Mesenchymal stem cell (in vitro differentiated cells and primary cell): ENCODE measurements at places on chromosomes 4 and X.

GRCh38 chr4:42767669-42768068 lies 110.8 kb upstream of the ATP8A1 start:
- H3K36me3 ChIP-seq, result no peaks in the 10 kb centered on the region
- DNase-seq, result no peak
- no peaks in the 10 kb centered on the region for H3K4me1 ChIP-seq
- no peak overlapping the region for H3K27ac ChIP-seq

- no peaks in the 10 kb centered on the region for H3K36me3 ChIP-seq
- H3K4me3 ChIP-seq, result no peak overlapping the region
- no peak for DNase-seq
- H3K27ac ChIP-seq, result peak overlapping the region; percentile 80
- H3K27me3 ChIP-seq, result no peaks in the 10 kb centered on the region
- H3K4me1 ChIP-seq, result peaks cover 4% of the 10 kb centered on the region
These were observed 172.8 kb upstream of the FRMPD4 start for GRCh38 chrX:11965436-11965835.

GRCh38 chrX:120768681-120769080 lies 107.0 kb downstream of the CT47B1 start:
- no peak overlapping the region for H3K27ac ChIP-seq
- H3K36me3 ChIP-seq, result no peaks in the 10 kb centered on the region
- no peak for DNase-seq
- no peaks in the 10 kb centered on the region for H3K27me3 ChIP-seq
- H3K4me1 ChIP-seq, result peaks cover 2% of the 10 kb centered on the region
- H3K4me3 ChIP-seq, result no peak overlapping the region

- H3K4me3 ChIP-seq, result no peak overlapping the region
- H3K4me1 ChIP-seq, result peaks cover 9% of the 10 kb centered on the region
- H3K27ac ChIP-seq, result no peak overlapping the region
- no peak for DNase-seq
- no peaks in the 10 kb centered on the region for H3K27me3 ChIP-seq
These were observed 5.8 kb upstream of the CDK16 start for GRCh38 chrX:47212381-47213293.

GRCh38 chr4:126023896-126024295 lies 709.1 kb downstream of the FAT4 start:
- H3K27me3 ChIP-seq, result no peaks in the 10 kb centered on the region
- no peaks in the 10 kb centered on the region for H3K36me3 ChIP-seq
- H3K4me1 ChIP-seq, result no peaks in the 10 kb centered on the region
- DNase-seq, result no peak

DNA sequence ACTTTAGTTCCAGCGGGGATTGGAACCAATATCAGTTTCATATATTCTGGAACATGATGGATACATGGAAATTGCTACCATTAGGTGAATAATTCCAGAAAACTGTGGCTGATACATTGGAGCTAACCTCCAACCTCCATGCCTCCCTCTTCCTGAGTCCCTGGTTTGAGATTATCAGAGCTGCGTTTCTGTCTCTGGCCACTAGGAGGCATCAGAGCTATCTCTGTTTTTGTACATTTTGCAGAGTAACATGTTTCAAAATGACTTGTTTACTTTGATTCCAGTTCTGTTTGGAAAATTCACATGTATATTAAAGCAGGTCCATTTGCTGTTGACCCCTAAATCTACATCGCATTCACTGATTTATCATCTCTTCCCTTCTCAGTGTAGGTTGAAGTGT lies 2.4 kb upstream of the RAB40AL start:
- no peak overlapping the region for H3K27ac ChIP-seq
- H3K4me3 ChIP-seq, result no peak overlapping the region

DNA sequence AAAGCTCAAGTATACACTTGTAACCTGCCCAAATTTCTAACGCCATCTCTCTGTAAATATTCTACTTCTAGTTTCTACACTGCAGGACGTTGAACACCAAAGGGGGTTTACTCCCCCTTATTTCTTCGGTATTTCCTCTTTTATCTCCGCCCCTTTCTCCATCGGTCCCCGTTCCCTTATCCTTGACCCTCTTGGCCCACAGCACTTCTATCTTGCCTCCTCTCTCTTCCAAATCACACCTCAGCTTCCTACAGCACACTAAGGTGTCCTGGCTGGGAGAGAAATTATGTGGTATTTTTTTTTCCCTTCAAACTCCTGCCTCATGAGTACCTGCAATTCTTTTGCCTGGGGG lies 715 bp downstream of the ZMAT1 start:
- H3K27me3 ChIP-seq, result no peaks in the 10 kb centered on the region
- no peaks in the 10 kb centered on the region for H3K4me1 ChIP-seq
- no peak overlapping the region for H3K27ac ChIP-seq
- no peak for DNase-seq
- peak overlapping the region; percentile 70 for H3K4me3 ChIP-seq

GRCh38 chr4:43348591-43348990 lies 456.1 kb downstream of the GRXCR1 start:
- H3K27ac ChIP-seq, result no peak overlapping the region
- no peaks in the 10 kb centered on the region for H3K4me1 ChIP-seq
- H3K36me3 ChIP-seq, result peaks cover 3% of the 10 kb centered on the region
- H3K27me3 ChIP-seq, result no peaks in the 10 kb centered on the region

GRCh38 chr4:139934708-139935195 lies 219.2 kb downstream of the MAML3 start:
- H3K4me3 ChIP-seq, result no peak overlapping the region
- H3K4me1 ChIP-seq, result peaks cover 12% of the 10 kb centered on the region
- no peak overlapping the region for H3K27ac ChIP-seq
- no peak for DNase-seq

- no peak overlapping the region for H3K4me3 ChIP-seq
- no peaks in the 10 kb centered on the region for H3K36me3 ChIP-seq
- no peaks in the 10 kb centered on the region for H3K27me3 ChIP-seq
- DNase-seq, result peak; percentile 6
- peak overlapping the region; percentile 51 for H3K27ac ChIP-seq
These were observed 257.4 kb upstream of the AGA start for GRCh38 chr4:177699365-177700213.

DNA sequence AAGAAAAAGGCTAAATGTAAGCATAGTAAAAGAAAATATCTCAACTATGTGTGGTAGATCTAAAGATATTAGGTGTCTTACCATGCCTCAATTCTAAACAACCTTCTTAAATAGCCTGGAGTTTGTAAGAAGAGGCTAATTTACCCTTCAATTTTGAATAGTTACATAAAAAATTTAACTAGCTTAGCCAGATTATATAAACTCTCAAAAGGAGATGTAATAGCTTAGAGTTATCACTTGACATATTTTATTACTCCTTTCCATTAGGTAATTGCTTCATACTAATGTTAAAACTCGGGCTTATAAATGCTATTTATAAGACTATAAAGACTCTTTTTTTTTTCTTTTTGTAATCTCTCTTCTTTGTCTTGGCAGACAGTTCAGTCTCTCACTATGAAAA lies 297.5 kb upstream of the PABPC4L start:
- no peaks in the 10 kb centered on the region for H3K36me3 ChIP-seq
- no peaks in the 10 kb centered on the region for H3K4me1 ChIP-seq
- H3K27me3 ChIP-seq, result no peaks in the 10 kb centered on the region
- DNase-seq, result peak; percentile 6
- H3K27ac ChIP-seq, result no peak overlapping the region

GRCh38 chr4:82780752-82781231 lies 17.8 kb downstream of the SCD5 start:
- no peak overlapping the region for H3K4me3 ChIP-seq
- peak; percentile 42 for DNase-seq
- H3K4me1 ChIP-seq, result peaks cover 20% of the 10 kb centered on the region
- peak overlapping the region; percentile 73 for H3K27ac ChIP-seq
- H3K27me3 ChIP-seq, result no peaks in the 10 kb centered on the region

DNA sequence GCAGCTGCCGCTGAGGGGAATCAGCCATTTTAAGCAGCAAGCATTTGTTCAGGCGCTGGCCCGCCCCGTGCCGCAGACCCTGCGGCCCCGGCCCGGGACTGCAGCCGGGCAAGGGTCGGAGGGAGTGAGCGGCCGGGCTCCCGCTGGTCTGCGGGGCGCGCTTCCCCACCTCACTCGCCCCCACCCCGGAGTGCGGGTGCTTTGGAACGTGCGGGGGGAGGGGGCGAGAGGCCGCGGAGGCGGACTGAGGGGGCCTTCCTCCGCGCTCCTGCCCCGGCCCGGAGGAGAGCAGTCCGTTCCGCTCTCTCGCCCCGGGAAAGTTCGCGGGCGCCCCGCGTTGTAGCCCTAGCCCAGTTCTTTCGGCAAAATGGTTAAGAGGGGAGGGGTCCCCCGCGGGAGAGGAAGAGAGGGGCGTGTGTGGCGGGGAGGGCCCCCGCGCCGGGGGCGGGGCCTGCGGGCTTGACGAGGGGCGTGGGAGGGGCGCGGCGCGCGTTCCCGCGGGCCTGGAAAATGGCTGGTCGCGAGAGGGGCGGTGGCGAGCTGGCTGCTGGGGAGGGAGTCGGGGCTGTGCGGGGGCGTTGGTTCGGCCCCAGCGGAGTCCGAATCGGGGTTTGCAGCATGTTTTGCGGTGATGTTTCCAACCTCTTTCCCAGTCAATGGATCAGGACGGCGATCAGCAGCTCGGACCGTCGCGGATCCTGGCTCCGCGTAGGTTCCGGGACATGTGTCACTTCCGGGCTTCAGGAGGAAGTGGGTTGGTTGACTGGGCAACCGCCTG lies 942 bp downstream of the ING2 start:
- peak; percentile 95 for DNase-seq
- H3K36me3 ChIP-seq, result peaks cover 5% of the 10 kb centered on the region
- no peaks in the 10 kb centered on the region for H3K27me3 ChIP-seq
- H3K4me1 ChIP-seq, result peaks cover 3% of the 10 kb centered on the region

GRCh38 chrX:17736856-17737709 lies at the start of gene SCML1:
SCML1 (plus strand) TSS chrX:17737493; CDS start chrX:17744187, 6,694 bp downstream.
- H3K27ac ChIP-seq, result peak within 1 kb of the TSS; percentile 61
- no peaks in the 10 kb centered on the region for H3K4me1 ChIP-seq
- H3K36me3 ChIP-seq, result no peaks in the 10 kb centered on the region
- H3K27me3 ChIP-seq, result no peaks in the 10 kb centered on the region
- peak; percentile 96 for DNase-seq

- no peaks in the 10 kb centered on the region for H3K36me3 ChIP-seq
- H3K4me3 ChIP-seq, result no peak overlapping the region
- H3K27ac ChIP-seq, result no peak overlapping the region
- no peak for DNase-seq
These were observed 78.1 kb downstream of the ARSF start for GRCh38 chrX:3119376-3119775.

DNA sequence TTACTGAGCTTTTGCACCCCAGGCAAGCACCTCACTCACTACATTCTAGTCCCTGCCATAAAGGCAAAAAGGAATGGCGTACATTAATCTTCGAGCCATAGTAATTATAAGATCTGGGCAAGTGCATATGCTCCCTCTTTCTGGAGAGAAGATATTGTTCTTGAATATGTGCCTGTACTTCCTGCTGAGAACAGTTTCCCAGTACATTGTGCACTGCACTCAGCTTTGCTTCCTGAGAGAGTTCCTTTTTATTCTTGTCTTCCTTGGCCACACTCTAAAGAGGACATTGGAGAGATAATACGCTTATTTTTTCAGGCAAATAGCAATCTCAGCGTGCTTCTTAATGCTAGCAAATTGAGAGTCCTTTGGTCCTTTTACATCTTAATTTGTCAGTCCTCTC lies 909.0 kb upstream of the PCDH10 start:
- H3K4me3 ChIP-seq, result no peak overlapping the region
- no peaks in the 10 kb centered on the region for H3K36me3 ChIP-seq
- no peak for DNase-seq

- no peak overlapping the region for H3K27ac ChIP-seq
- no peak for DNase-seq
- no peaks in the 10 kb centered on the region for H3K27me3 ChIP-seq
These were observed 83.3 kb upstream of the HTR2C start for GRCh38 chrX:114500622-114501021.

- H3K4me1 ChIP-seq, result no peaks in the 10 kb centered on the region
- H3K4me3 ChIP-seq, result no peak overlapping the region
- H3K27me3 ChIP-seq, result no peaks in the 10 kb centered on the region
- no peaks in the 10 kb centered on the region for H3K36me3 ChIP-seq
- no peak for DNase-seq
These were observed 36.4 kb upstream of the GPR174 start for GRCh38 chrX:79107891-79108718.

- no peaks in the 10 kb centered on the region for H3K36me3 ChIP-seq
- H3K27ac ChIP-seq, result no peak overlapping the region
- no peak overlapping the region for H3K4me3 ChIP-seq
- DNase-seq, result no peak
- H3K4me1 ChIP-seq, result peaks cover 11% of the 10 kb centered on the region
These were observed 25.0 kb downstream of the COQ2 start for GRCh38 chr4:83259586-83259985.

DNA sequence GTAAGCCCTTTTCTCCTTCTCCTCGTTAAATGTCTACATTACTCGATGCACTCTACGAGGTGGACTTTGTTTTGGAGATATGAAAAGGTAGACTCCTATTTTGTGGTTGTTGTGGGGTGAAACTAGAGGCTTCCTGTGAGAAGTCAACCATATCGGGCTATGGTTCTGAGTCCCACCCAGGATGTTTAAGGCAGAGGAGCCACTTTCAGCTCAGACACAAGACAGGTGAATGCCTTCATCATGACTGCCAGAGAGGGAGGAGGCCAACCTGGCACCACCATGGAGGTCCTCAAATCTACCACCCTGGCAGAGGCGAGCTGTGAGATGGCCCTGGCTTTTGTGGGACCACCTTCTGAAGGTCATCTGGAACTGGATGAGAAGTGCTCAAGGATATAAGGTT lies 154.4 kb upstream of the KLF3 start:
- H3K27ac ChIP-seq, result no peak overlapping the region
- H3K27me3 ChIP-seq, result peaks cover 25% of the 10 kb centered on the region
- no peaks in the 10 kb centered on the region for H3K36me3 ChIP-seq
- DNase-seq, result no peak
- H3K4me1 ChIP-seq, result no peaks in the 10 kb centered on the region
- H3K4me3 ChIP-seq, result no peak overlapping the region

DNA sequence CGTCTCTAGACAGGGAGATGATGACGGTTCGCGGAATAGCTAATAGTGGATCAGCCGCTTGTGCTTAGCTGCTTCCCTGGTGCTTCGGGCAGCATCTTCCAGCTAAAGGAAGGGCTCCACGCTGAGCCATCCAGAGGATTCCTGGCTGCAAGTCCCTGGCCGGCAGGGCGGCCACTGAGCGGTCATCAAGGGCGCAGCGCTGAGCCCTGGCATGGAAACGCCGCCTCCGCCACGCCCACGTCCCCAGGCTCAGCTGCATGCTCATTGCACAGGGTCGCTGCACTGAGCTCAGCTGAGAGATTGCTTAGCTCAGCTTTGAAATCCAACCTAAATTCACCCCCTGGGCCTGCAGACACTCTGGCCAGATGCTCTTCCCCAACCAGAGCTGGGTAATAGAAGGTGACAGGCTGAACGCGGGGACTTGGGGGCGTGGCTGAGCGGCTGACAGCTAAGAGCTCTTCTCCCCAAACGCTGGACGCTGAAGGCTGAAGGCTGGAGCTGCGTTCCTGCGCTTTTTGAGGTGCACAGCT lies 118.2 kb upstream of the KIT start:
- H3K36me3 ChIP-seq, result no peaks in the 10 kb centered on the region
- H3K4me3 ChIP-seq, result peak overlapping the region; percentile 47
- peaks cover 9% of the 10 kb centered on the region for H3K4me1 ChIP-seq
- DNase-seq, result peak; percentile 64
- no peaks in the 10 kb centered on the region for H3K27me3 ChIP-seq

- peak overlapping the region; percentile 35 for H3K27ac ChIP-seq
- H3K36me3 ChIP-seq, result peaks cover 9% of the 10 kb centered on the region
- no peak overlapping the region for H3K4me3 ChIP-seq
- DNase-seq, result peak; percentile 78
These were observed 26.5 kb upstream of the IRAK1 start for GRCh38 chrX:154046031-154046781.
